ENCODE measurements at places on chromosomes 6 and 20.

- DNase-seq, result no peak
Measured at GRCh38 chr20:52034581-52034980, 157.0 kb downstream of the ZFP64 start.

DNA sequence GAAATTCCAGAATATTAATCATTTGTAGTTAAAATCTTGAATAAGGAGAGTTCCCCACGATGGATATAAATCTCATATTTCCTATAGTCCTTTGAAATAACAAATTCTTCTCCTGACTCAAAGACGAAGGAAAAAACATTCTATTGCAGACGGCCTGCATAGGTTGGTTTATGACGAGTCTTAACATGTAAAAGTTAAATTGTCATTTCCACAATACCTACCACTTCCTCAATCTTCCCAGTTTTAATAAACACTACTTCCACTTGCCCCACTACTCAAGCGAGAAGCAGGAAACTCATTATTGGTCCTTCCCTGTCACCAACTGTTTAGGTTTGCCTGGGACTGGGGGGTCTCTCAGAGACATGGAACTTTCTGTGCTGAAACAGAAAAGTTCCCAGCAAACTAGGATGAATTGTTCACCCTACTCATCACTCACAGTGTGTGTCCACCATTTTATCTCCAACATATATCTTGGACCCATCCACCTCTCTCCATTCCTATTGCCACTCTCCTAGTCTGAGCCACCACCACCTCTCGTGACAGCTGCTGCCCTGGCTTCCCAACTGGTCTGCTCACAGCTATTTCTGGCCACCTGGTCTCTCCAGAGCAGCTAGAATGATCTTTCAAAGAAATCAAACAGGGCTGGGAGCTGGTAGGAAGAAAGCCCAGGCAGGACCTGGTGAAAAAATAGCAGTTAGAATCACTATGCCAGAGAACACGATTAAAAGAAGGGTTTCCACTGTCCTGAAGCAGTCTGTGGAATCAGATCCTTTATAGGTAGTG lies 15.1 kb upstream of the ZSCAN9 start:
- peak; percentile 18 for DNase-seq

DNA sequence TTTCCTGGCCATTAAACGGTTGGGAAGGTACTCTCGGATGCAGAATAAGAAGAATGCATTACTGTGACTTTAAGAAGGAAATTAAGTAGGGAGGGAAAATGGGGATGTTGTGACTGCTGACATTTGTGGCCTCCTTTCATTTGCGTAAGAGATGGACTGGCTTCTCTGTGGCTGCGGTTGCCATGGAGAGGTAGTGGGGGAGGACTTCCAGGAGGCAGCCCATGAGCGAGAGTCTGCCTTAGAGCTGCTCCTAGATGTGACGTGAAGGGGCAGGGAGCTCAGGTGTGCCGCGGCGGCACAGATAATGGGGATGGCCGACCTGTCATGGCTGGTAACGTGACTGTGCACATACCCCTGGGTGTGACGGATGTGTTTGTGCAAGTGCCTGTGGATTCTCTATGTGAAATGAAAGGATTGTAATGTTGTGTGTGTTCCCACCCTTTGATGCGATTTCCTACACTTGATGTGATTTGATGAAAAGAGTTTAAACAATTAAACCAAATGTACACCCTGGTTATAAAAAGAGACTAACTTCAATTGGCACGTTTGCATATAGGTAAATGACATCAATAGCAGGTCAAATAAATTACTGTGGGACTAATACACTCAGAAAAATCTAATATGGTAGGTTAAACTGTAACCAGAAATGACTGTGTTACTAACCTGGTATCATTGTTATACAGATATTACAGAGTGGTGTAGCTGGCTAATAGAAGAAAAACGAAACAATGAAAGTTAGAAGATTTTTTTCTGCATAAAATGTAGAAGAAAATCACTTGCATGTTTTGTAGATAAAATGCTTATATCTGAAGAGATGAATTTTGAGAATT lies 48.9 kb downstream of the HIVEP1 start:
- peak; percentile 86 for DNase-seq

- no peak for DNase-seq
Measured at GRCh38 chr6:111752476-111752875, 120.8 kb downstream of the FYN start.

DNA sequence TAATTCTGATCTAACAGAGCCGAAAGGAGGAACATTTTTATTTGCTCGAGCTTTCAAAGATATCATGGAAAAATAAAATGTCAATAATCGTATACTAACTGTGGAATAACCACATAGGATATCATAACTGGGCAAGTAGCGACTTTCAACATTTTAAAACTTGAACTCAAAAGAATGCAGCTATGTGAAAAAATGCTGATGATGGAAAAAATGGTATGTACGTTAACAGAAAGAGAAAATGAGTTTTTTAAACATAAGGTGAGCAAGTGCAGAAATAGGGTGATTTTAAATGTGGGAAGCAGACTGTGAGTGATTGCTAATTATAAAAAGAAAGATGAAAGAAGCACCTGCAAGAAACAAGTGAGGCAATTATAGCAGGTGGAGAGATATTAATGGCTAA lies 238.3 kb upstream of the HSF2 start:
- DNase-seq, result no peak

DNA sequence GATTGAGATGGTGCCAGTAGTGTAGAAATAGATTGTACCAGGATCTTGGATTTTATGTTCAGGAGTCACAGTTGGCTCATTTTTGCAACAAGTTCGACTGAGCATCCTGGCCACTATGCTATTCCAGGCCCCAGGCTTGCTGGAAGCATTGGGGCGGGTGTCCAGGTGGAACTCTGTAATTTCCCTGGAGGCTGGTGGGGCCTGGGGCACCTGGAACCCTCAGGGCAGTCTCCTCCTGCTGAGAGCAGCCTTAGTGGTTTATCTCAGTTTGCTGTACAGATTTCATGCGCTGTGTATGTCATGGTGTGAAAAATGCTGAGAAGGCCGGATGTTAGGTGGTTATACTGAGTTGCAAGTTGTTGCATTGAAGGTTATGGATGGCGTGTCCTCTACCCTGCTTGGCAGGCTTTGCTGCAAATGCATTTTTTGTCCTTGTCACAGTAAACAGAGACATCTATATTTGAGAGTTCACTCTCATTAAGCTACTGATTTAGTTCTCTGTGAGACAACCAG lies 135.1 kb upstream of the MYLIP start:
- DNase-seq, result no peak

- DNase-seq, result no peak
Measured at GRCh38 chr6:123962508-123962907, 158.8 kb downstream of the NKAIN2 start.

- DNase-seq, result no peak
Measured at GRCh38 chr6:7911345-7911725, 747 bp upstream of the TXNDC5 start.

DNA sequence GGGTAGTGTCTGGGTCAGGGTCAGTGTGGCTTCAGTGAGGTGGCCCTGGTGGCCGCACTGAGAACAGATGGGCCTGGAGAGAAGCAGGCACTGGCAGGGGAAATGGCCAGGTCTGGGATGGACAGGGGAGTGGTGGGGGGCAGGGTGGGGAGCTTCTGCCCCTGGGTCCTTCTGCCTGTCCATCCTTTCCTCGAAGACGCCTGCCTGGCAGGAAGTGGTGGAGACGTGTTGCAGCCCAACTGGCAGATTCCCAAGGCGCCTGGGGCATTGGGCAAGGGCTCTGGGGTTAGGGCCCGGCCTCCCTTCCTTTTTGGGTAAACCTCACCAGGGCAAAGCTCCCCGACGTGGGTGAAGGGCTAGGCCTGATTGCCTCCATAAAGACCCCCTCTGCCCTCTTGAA lies 10.4 kb downstream of the SRC start:
- peak; percentile 88 for DNase-seq

Measured in suppressor macrophage (primary cell).